GM04503 (cell line): ENCODE measurements at places on chromosomes 13 and 19.

DNA sequence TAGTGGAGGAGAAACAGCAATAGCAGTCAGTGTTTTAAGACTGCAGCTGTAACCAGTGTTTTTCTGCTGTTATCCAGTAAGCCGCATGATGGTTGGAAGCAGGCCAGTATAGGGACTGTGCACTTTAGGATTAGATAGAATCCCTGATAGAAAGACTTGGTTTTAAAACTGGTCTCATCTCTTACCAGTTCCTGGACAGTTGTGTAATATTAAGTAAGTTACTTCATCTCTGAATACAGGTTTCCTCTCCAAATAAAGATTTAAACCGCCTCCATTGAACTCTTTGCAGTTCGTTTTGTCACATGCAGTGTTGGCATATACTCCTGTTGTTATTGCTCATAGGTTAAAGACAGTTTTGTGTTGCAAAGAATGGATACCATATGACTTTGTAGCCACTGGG lies 25.6 kb downstream of the URI1 start:
- DNase-seq = no peak

GRCh38 chr13:30395192-30396158 lies 26.8 kb upstream of the UBE2L5 start:
- peak; percentile 79 for DNase-seq

- no peak for DNase-seq
Measured at GRCh38 chr13:27005976-27006518, 165.6 kb downstream of the USP12 start.

DNA sequence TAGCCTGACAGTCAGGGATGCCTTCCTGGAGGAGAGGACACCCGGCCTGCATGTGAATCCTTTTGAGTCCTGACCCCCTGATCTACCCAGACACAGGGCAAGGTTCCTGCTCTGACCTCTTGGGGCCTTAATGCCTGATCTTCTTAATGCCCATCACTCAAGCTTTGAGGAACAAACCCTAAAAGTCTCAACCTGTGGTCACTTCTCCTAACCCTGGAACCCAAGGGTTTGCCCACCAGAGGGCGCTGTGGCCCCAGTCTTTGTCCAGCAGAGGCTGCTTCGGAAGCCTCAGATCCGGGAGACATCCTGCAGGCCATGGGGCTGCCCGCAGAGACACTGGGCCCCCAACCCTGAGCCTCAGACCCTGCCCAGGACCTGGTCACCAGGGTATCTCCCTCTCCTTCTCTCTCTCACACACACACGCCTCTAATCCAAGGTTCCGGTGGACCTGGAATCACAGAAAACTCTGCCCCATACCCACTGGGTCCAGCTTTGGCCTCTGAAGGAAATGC lies 9.8 kb upstream of the DPF1 start:
- DNase-seq = no peak

- no peak for DNase-seq
Measured at GRCh38 chr13:103351035-103351828, 285.0 kb upstream of the SLC10A2 start.

DNA sequence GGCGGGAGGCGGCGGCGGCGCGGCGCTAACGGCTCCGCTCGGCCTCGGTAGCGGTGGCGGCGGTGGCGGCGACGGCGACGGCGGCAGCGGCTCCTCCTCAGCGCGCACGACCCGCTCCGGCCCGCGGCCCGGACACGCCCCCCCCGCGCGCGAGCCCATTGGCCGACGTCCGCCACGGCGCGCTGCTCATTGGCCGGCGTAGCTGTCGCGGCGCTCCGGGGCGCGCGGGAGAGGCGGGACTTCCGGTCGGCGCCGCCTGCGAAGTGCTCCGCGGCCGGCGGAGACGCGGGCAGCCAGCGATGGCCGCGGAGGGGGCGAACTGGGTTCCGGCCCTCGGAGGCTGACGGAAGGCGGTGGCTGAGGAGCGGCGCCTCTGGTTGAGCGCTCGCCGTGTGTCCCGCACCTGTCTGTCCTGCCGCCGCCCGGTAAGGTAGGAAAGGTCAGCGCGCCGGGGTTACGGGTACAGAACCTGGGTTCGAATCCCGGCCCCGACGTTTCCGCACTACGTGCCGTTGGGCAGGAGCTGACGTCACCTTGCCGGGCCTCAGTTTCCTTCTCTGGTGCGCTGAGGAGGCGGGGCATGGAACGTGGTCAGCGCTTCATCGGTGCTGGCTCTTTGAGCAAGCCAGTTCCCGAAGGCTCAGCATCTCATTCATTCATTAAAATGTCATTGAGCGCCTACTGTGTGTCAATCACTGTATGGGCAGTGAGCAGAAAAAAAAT lies at the start of gene ELAVL1:
Gene ELAVL1 (minus strand): TSS at position 108 of the 723 bp plus-strand sequence. CDS start 13,826 bp downstream, outside the sequence.
- peak; percentile 29 for DNase-seq

DNA sequence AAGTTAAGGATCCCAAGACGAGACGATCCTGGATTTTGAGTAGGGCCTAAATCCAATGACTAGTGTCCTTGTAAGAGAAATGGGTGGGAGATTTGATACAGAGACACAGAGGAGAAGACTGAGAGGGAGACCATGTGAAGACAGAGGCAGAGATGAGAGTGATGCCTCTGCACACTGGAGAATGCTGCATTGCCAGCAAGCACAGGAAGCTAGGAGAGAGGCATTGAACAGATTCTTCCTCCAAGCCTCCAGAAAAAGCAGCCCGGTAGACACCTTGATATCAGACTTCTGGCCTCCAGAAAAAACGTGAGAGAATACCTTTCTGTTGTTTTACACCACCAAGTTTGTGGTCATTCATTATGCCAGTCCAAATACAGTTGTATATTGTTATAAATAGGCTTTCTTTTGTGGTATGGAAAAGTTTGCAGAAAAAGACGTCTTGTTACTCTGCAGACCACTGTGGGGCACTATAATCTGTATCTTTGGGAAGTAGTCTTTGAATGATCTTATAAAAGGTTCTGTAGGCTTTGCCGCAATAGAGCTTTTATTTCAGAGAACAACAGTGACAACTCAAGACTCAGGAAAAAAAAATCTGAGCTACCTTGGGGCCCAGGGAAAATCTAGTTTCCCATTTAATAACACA lies 17.9 kb upstream of the RFC3 start:
- DNase-seq = no peak

DNA sequence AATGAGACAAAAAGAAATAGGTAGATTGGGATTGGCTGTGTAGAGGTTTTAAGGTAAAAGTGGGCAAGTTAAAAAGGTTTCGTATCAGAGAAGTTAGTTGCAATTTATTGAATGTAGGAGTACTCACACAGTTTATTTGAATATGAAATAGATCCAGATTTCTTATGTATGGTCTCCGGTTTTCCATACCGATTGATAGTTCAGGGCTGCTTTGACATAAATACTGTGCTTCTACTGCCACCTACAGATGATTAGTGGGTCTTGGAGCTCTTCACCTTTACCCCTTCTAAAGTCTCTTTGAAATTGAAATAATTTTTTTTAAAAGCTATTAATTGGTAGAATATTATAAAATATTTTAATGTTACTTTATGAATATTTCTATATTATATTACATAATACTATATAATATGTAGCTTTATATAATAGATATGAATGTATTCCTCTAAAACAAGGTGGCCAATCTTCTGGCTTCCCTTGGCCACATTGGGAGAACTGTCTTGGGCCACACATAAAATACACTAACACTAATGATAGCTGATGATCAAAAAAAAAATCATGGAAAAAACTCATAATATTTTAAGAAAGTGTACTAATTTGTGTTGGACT lies 7.7 kb upstream of the GPR18 start:
- no peak for DNase-seq

GRCh38 chr13:40017662-40018262 lies 362.3 kb downstream of the COG6 start:
- DNase-seq = no peak

GRCh38 chr13:64428196-64428595 lies 2801.9 kb downstream of the PCDH9 start:
- peak; percentile 11 for DNase-seq

DNA sequence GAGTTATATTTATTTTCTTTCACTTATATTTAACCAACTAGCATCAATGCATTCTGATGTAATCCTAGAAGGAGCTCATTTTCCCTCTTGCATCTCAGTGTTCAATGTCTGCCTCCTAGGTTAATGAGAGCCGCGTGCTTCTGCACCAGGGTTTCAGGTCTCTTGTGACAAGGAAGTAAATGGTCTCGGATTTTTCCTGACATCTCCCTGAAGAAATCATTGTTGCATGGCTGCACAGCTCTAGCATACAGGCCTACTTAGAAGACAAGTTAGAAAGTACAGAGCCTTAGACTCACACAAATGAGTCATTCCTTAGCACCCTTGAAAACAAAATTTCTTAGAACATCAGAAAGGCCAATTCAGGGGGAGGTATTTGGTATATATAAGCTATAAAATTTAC lies 57.2 kb upstream of the KLF12 start:
- no peak for DNase-seq

- no peak for DNase-seq
Measured at GRCh38 chr19:46907880-46908279, 47.1 kb downstream of the ARHGAP35 start.

DNA sequence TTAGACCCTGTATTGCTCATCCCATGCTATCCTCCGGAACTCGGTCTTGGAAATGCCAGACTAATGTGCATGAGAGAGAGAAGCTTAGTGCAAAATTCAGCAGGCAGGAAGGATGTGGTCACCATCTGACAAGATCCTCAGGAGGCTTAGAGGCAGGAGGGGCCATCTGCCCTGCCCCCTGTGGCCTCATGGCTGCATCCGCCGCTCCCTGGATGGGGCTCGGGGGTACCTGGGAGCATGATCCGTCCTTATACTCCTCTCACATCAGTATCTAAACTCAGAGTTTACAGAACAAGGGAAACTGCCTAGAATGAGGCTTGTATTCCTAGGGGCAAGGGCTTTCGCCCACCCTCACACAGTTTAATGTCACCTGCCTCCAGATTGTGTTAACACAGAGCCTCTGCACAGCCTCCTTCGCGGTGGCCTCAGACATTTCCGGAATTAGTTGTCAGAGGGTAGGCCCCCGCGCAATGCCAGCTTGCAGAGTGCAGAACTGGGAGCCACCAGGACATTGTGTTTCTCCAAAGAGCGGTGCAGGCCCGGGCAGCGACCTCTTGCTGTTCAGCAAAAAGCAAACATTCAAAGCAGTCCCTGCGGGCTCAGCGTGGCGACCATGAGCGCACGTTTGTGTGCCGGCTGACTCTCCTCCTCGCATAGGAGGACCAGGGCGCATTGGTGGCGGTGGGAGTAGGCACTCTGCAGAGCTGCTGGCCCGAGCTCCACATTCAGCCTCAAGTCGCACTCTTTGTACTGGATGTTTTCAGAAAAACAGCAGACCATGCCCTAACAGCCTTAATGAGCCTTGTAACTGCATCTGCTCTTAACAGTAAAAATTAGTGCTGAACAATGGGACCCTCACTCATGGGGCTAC lies 39.1 kb downstream of the GPR12 start:
- no peak for DNase-seq

- no peak for DNase-seq
Measured at GRCh38 chr13:109565877-109566276, 220.5 kb downstream of the IRS2 start.

GRCh38 chr13:40272776-40273139 lies 393.7 kb downstream of the FOXO1 start:
- DNase-seq = no peak

DNA sequence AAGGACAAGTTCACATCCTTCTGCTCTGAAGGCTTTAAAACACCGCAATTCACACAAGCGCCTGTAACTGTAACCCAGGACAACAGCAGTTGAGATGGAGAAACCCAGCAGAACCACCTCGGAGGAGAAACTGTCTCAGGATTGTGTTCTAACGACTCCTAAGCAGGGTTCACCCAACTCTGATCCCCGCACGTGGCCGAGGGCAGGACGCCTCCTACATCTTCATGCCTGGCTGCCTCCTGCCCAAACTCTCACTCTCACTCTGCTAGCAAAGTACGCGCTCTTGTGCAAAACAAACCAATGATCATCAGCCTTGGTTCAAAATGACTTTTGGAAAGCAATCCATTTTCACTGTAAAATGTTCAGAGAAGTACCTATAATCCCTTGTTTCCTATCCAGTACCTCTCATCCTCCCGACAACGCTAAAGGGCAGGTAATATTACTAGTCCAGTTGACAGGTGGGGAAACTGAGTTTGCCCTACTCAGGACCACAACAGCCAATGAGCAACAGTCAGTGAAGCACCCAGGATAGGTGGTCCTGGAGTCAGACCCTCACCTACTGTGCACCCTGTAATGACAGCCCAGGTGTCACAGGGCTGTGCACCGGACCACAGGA lies 25.6 kb downstream of the EPS15L1 start:
- no peak for DNase-seq

- no peak for DNase-seq
Measured at GRCh38 chr19:13160557-13160956, 10.3 kb downstream of the IER2 start.

- no peak for DNase-seq
Measured at GRCh38 chr13:43529796-43530195, 257.0 kb downstream of the ENOX1 start.

DNA sequence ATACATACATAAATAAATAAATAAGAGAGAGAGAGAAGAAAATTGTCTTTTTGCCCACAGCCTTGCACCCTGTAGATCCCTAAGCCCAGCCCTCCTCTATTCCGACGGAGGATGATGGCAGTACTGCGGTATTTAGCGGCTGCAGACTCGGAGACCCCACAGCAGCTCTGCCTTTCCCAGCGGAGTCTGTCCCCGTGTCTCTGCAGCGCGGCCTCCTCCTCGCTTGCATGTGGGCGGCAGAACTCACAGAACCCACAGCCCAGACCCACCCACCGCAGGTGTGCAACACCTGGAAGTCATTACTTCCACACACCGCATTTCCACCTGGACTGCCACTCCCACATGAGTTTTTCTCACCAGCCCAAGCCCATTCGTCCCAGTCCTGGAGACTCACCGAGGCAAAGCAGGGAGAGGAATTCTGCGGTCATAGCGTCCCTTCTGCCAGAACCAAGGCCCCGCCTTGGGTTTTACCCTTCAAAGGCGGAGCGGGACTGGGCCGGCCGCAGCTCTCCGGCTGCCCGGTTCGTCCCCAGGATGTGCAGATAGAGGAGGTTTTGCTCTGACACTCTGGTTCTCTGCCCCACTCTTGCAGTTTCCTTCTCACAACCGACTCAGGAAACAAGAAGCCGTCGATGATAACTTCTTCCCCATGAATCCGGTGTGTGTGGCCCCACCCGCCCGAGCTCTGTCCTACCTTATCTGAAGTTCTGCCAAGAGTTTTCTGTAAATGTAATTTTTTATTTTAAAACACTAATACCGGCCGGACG lies at the start of gene VSTM1:
Gene VSTM1 (minus strand): TSS at position 548 of the 767 bp plus-strand sequence. CDS start 120 bp downstream, at position 428.
- DNase-seq = no peak

DNA sequence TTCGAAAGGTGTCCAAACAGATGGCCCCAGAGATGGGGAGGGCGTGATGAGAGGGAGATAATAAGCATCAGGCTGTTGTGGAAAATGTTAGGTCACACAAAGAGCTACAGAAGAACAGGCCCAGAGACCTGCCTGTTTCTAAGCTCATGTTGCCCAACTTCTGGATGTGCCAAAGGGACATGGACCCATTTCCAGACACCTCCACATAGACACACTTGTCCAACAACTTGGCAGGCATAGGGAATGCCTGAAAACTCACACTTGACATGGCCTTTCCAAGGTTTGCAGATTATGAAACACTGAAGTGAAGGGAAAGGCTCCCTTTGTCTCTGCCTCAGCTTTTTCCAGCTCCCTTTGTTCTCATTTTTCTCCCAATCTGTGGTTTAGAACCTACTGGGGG lies 43.5 kb upstream of the CYP2B6 start:
- DNase-seq = no peak

- no peak for DNase-seq
Measured at GRCh38 chr13:32446220-32446619, 18.3 kb upstream of the N4BP2L1 start.

- no peak for DNase-seq
Measured at GRCh38 chr13:81916461-81916860, 1575.5 kb upstream of the SPRY2 start.
